ENCODE measurements at places on chromosomes 4 and X. TPM values are rescaled to one million over a fixed set of nuclear protein-coding genes. Genes with fewer than 3 reads are reported as not detected.

GRCh38 chr4:148065075-148065474 lies 333.2 kb downstream of the ARHGAP10 start:
- no peak for DNase-seq

GRCh38 chr4:137823007-137823406 lies 290.7 kb upstream of the PCDH18 start:
- no peak for DNase-seq

GRCh38 chr4:23114538-23114937 lies 421.8 kb downstream of the GBA3 start:
- DNase-seq: no peak

DNA sequence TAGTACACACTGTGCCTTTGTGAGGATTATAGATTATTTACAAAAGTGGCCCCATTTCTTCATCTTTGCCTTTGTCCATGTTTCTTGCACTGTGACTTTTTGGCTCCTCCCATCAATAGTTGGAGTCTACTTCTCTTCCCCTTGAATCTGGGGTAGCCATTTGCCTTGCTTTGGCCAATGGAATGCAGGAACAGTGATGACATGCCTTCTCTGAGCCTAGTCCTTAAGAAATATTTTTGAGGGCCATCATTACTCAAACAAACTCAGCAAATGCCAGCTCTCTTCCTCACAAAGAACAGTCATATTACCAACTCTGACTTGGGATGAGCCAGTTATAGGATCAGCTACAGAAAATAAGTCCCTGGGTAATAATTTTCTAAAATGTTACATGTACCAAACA lies 189.6 kb downstream of the FRMPD4 start:
- DNase-seq: no peak

DNA sequence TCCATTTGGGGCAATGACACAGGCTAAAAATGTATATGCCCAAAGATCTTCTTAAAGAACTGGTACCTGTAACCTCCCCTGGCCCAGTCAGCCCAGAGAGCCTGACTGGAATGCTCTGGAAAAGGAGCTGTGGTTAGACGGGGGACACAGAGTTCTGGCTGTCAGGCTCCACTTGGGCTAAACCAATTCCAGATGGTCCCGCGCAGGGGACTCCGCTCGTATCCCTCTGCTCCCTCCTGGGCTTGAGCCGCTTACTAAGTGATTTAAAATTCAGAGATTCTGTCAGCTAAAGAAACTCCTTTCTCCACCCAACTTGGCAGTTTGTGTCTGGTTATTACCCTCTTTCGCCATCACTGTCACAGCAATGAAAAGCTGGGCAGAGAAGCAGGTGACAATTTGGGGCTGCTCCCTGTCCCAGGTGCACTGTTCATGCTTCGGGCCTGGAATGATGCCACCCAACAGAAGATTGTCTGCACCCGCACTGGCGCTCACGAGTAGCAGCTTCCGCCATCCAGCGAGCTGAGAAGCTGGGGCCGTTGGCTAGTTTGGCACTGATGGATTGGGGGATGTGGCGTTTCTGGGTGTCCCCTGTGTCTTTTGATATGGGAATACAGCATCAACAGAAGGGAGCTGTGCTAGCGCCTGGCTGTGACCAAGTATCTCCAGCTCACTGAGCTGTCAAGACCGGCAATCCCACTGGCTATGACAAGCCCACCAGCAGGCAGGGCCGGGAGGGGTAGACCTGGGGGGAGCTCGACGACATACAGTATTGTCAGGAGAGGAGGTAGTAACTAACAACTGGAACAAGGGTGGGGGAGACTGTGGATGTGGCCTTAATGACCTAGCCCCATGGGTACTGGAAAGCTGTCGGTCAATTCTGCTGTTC lies 6.7 kb upstream of the IRAK1 start:
- DNase-seq: no peak

- DNase-seq: no peak
Measured at GRCh38 chr4:97500423-97500822, 642.9 kb downstream of the STPG2 start.

GRCh38 chrX:113048896-113049295 lies 208.3 kb upstream of the AMOT start:
- DNase-seq: no peak

DNA sequence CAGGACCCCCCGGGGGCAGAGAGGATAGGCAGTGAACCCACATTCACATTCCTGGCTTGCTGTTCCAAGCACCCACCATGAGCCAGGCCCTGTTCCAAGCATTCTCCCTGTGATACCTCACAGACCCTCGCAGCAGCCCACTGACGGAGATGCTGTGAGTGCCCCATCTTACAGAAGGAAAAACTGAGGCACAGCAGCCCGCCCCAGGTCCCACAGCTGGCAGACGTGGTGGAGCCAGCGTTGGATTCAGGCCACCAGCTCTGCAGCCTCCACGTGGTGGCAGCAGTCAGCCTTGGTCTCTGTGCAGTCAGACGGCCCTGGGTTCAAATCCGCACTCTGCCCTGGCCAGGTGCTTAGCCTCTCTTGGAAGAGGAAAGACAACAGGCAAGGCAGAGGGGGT lies 16.8 kb downstream of the MAN2B2 start:
- no peak for DNase-seq

DNA sequence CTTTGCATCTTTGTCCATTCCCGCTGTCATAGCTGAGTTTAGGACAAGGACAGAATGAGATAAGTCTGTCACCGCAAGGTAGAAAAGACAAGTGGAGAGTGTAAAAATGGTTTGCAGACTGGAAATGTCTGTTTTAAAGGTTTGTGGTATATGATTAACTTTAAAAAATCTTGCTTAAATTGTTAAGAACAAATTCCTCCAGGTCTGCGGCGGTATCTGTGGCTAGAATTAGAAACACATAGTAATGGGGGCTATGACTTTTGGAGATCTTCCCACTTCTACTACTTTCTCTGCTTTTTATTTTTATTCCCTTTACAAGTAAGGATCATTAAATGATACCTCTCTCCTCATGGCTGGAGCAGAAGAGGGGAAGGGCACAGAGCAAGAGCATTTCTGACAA lies 92.2 kb downstream of the MID1IP1 start:
- no peak for DNase-seq

- no peak for DNase-seq
Measured at GRCh38 chr4:56038487-56039162, 89.9 kb downstream of the CEP135 start.

- DNase-seq: no peak
Measured at GRCh38 chr4:110344165-110344564, 131.8 kb upstream of the ENPEP start.

- DNase-seq: no peak
Measured at GRCh38 chr4:36241771-36242170, 2.5 kb downstream of the ARAP2 start.

- no peak for DNase-seq
Measured at GRCh38 chrX:105618393-105619101, 203.8 kb upstream of the NRK start.

GRCh38 chrX:72276478-72276953 lies 532 bp downstream of the RPS4X start:
- DNase-seq: no peak

DNA sequence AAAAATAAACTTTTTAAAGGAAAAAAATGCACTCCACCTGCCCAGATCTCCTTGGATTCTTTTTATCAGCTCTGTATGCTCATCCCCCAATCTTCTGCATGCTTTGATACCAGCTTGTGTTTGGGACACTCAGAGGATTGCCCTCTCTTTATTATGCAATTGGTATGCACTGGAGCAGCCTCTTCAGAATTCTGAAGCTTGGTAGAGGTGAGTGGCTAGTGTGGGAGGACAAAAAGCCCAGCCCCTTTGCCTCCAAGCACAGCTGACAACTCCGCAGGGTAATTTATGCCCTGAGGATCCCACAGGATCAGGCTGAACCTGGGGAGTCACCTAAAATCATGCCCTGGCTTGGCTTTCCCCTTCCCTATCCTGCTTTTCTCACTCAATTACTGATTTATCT lies 16.7 kb downstream of the IL21 start:
- no peak for DNase-seq

GRPR gene
- not detected for total RNA-seq

GABRG1 gene
- total RNA-seq: not detected

LAP3 gene
- 134 TPM for total RNA-seq

FAM47E gene
- total RNA-seq: not detected

C4orf50 gene
- not detected for total RNA-seq

PABPC5 gene
- total RNA-seq: 0.58 TPM

SLC9B1 gene
- total RNA-seq: 0.24 TPM

RPA4 gene
- 2.3 TPM for total RNA-seq

Data from glomerular endothelial cell (primary cell).